ENCODE measurements at places on chromosomes 2 and 18.
A peak's percentile ranks its signal among the peaks of the same experiment; 100 is the strongest.

- DNase-seq, result no peak
Measured at GRCh38 chr2:14631406-14632040, 994 bp upstream of the LRATD1 start.

DNA sequence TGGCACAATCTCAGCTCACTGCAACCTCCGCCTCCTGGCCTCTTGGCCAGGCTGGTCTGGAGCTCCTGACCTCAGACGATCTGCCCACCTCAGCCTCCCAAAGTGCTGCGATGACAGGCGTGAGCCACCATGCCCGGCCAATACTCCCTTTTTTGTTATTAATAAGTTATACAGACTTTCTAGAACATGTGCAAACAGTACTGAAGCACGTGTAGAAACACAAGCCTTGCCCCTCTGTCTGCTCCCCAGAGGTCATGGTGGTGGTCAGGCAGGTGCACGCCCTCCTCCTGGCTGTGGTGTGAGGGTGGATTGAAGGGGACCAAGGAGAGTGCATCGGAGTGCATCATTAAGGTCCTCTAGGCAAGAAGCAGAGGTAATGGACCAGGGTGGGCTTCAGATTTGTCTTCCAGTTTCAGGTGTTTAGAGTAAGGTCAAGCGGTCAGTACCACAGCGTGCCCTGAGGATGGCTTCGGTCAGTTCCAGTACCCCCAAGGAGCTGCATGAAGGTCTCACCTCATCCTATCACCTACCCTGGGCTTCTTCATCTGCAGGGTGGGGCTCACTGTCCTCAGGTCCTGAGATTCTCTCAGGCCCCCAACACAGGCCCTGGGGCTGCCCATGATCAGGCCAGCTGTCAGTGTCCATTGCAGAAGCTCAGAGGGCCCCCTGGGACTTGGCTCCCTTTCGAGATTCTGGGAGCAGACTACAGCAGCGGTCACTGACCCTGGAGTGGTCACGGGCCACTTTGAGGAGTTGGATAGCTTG lies 124.3 kb downstream of the GLI2 start:
- DNase-seq, result no peak

DNA sequence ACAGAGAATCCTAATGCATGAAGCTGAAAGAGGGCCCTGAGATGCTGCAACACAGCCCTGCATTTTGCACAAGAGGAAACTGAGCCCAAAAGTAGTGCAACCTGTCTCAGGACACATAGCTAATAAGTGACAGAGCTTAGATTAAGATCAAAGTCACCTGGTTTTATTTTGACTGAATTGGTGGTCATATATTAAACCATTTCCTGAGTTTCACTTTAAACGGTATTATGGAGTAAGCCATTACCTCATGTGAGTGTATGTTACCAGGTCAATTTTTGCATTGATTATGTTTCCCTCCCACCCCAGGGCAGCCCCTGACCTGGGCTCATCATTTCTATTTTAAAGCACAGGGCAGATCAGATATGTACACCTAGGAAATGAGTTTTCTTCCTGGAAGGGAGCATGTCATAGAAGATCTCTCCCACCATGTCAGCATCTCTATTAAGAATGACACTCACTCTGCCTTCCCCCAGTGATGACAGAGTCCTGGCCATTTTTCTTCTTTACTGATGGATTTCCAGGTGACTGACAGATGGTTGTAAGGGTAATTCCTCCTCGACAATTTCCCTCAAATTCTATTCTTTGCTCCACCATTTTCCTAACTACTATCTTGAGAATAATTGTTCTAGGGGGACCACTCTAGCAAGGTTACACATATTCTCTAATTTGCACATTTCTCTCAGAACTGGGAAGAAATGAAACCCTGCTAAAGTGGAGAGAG lies 441.3 kb upstream of the SLC14A2 start:
- no peak for DNase-seq

DNA sequence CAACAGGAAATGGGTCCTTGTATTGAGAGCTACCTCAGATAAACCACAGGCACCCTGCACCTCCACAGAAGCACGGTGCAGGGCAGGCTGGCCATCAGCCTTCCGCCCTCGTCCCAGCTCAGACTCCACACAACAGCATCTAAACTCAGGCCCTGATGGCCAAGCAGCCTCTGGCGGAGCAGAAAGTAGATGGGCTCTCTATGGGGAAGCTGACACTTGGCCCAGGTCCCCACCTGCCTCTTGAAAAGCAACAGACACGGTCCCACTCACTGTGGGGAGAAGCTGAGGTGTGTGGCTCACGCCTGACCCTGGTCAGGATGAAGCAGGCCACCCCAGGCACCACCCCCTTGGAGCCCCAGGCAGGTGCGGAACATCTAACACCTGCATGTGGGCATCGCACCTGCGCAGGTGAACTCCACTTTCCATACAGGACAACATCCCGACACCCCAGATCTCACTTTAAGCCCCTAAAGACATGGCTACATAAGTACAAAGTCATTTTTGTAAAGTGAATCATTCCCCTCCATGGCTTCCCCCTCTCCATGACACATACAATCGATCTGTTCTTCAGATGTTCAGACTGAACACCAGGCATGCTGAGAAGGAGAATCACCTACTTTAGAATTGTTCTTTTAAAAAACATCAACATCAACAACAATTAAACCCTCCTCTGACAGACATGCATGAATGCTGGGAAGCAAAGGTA lies 208.4 kb downstream of the ZBTB7C start:
- no peak for DNase-seq

- DNase-seq, result no peak
Measured at GRCh38 chr18:62881509-62882016, 166.2 kb downstream of the PHLPP1 start.

DNA sequence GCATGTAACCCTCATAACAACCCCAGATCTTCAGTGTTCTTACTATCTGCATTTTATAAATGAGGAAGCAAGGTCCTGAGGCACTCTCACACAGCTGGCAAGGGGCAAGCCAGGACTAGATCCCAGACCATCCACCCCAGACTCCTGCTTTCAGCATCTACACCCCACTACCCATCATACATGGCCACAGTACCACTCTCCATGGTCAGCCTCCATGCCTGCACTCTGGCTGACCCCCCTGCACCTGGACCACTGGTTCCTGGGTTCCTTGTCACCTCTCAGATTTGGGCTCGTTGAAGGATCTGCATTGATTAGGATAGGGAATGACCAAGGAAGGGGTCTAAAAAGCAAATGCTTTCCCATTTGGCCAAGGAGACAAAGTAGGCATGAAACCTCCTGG lies 36.0 kb upstream of the TEX51 start:
- DNase-seq, result no peak

DNA sequence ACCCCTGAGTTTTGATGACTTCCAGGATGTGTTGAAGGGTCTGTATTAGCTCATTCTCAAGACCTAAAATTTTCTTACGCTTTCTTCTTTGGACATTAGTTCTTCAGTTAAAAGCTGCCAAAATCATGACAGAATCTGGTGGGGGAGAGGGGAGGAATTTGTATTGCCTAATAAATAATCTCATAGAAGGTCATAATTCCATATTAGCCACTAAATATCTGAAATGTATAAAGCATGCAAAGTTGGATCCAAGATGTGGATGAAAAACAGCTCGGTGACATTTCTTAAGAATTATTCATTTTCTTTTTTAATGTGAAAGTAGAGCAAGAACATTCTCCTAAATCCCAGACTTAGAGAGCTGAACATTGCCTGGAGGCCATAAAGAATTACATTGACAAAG lies 120.1 kb downstream of the MMADHC start:
- no peak for DNase-seq

GRCh38 chr18:26634631-26635030 lies 86.3 kb upstream of the KCTD1 start:
- no peak for DNase-seq

GRCh38 chr18:49249521-49249920 lies 210.9 kb downstream of the DYM start:
- no peak for DNase-seq

GRCh38 chr2:47033102-47033880 lies 117.7 kb upstream of the MCFD2 start:
- no peak for DNase-seq

- DNase-seq, result no peak
Measured at GRCh38 chr2:59706729-59707128, 846.7 kb downstream of the BCL11A start.

- DNase-seq, result no peak
Measured at GRCh38 chr18:42187611-42188380, 232.8 kb downstream of the PIK3C3 start.

GRCh38 chr2:136113209-136113971 lies 4.6 kb downstream of the CXCR4 start:
- no peak for DNase-seq

GRCh38 chr18:36514778-36515177 lies 217.3 kb downstream of the FHOD3 start:
- no peak for DNase-seq

DNA sequence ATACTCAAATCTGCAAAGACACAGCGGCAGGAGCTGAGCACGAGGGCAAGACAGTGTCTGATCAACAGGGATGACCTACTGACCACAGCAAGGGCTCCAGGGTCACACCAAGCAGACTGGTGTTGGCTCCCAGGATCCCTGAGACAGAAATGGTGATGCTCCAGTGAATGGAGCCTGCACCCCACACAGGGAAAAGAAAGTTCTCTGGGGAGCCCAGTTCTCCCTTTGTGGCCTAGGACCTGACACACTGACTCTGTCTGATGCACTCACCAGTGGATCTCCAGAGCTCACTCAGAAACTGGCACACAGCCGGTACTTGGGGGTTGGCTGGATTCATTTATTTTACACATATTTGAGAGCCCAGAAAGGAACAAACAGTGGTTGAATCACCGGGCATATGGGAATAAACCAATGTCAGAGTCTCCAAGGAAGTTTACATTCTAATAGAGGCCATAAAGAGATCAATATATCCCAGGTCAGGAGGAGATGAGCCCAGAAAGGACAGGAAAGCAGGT lies 215.6 kb upstream of the ARL4C start:
- DNase-seq, result no peak

DNA sequence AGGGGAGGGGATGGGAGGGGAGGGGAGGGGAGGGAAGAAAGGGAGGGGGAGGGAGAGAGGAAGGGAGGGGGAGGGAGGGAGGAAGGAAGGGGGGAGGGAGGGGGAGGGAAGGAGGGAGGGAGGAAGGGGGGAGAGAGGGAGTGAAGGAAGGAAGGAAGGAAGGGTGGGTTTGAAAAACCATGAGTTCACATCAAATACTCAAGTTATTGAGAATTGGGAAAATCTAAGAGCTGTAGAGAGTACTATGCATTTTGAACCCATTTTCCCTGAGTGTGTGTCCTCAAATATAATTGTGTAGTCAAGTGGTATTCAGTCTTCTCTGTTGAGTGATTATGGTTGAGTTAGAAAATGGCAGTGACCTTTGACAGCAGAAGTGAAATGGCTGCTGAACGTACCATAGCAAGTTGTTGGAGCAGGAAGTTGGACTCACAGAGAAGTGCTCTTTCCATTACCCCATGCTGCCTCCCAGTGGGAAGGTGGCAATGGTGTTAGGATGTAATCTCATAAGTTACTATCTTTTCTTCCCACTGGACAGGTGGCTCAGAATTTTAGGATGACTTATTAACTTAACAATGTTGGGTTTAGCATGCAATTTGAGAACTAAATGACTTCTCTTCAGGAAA lies 214.6 kb downstream of the SETBP1 start:
- DNase-seq, result no peak

DNA sequence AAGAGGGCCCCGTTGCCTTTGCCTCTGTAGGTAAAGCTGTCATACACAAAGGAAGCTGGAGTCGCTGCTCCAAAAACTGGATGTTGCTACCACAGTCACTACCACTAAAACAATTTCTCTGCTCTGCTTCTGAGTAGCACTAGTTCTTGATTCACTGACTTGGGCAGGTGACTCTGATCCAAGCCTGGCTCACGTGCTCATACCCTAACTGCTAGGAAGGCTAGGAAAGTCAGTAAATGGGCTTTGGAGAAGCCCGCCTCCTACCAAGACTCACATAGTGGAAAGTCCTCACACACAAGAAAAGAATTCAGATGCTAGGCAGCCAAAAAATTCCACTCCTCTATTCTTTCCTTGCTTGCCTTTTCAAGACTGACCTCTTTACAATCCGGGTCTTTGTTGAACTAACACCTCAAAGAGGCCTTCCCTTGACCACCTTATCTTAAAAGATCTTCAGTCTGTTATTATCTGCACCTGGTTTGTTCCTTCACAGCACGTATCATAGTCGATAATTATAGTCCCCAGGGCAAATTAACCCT lies 11.4 kb upstream of the DYNC1I2 start:
- DNase-seq, result no peak

GRCh38 chr2:17851731-17852585 lies 26.5 kb upstream of the KCNS3 start:
- DNase-seq, result peak; percentile 71

DNA sequence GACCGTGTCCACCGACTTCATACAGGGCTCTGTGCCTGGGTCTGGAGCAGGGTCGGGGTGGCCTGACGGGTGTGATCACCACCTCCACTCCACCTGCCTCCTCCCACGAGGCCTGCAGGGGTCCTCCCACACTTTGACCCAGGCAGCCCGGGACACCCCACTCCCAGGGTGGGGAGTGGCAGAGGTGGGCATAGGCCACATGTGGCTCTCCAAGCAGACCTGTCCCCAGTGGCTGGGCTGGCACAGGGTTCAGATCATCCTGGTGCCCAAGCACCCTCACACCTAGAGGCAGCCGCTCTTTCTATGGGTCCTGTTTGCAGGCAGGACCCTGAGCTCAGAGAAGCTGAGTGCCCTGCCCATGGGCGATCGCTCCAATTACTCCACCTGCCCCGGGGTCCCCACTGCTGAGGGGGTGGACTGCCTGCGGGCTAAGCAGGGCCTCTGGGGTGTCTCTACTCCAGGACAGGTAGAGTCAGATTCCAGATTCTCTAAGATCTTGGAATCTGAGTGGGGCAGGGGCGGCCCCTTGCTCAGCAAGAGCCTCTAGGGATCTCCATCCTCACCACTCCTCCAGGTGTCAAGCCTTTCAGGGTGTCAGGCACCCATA lies 1.4 kb downstream of the NEURL3 start:
- DNase-seq, result no peak

DNA sequence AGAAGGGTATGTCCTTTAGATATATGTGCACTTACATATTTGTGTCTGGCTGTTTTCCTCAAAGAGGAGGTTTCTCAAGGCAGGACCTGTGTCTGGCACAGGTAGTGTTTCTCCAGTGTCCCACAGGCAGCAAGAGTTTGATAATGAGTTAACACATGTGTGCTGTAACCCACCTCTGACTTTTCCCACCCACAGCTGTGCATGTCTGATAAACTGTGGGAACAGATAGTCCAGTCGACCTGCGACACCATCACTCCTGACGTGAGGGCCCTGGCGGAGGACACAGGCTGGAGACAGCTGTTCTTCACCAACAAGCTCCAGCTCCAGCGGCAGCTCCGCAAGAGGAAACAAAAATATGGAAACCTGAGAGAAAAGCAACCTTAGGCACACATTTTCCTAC lies 58.2 kb downstream of the SLC16A14 start:
- DNase-seq, result no peak

All from sigmoid colon (tissue), 7 donors.